ENCODE measurements at places on chromosomes 3 and 15. TPM values are rescaled to one million over a fixed set of nuclear protein-coding genes. Genes with fewer than 3 reads are reported as not detected.

Gene KATNBL1
- 110 TPM for total RNA-seq

Gene IL5RA
- total RNA-seq: 3.1 TPM

Gene PSTPIP1
- 0.27 TPM for total RNA-seq

Gene HRH1
- total RNA-seq: 5.8 TPM

Gene SOX14
- total RNA-seq: 0.73 TPM

Gene LOXL1
- 5.5 TPM for total RNA-seq

Gene IMPG2
- 2.4 TPM for total RNA-seq

Gene TBC1D23
- 47.4 TPM for total RNA-seq

Gene UCN2
- total RNA-seq: 0.27 TPM
